ENCODE measurements at places on chromosomes 4 and X. TPM values are rescaled to one million over a fixed set of nuclear protein-coding genes. Genes with fewer than 3 reads are reported as not detected.

GRCh38 chr4:20881658-20882057 is 181.4 kb downstream of the PACRGL start:
- no peak for DNase-seq

DNA sequence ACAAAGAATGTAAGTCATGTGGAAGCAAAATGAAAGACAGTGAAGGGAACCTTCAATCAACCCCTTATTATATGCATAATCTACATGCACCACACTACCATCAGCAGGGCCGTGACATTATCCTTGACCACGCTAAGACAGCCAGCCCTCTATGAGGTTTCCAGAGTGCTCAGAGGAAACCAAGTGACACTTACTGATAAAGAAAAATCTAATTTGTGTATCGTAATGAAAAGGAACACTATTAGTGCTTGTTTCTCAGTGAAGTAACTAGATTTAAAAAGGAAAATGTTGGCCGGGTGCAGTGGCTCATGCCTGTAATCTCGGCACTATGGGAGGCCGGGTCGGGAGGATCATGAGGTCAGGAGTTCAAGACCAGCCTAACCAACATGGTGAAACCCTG is 56.4 kb downstream of the ABCG2 start:
- DNase-seq = no peak

GRCh38 chr4:56475917-56476316 is 8.5 kb downstream of the SRP72 start:
- DNase-seq = no peak

- no peak for DNase-seq
Observed at GRCh38 chrX:17812763-17813162, 48.3 kb downstream of the RAI2 start.

DNA sequence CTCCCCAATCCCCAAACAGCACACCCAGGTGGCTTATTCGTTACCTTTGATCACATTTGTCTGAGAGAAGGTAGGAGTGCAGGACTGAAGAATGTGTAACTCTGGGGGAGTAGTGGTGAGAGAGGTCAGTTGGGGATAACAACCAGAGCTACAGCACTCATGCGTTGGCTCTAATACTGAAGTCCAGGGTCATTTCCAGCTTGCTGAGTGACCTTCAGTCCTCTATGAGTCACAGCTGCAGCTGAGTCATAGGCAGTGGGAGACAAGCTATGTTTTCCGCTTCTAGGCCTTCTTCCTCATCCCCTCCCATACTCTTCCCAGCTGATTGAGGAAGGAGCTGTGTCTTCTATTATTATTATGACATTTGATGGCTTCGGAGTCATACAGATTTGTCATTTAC is 31.6 kb upstream of the CT47C1 start:
- DNase-seq = no peak

DNA sequence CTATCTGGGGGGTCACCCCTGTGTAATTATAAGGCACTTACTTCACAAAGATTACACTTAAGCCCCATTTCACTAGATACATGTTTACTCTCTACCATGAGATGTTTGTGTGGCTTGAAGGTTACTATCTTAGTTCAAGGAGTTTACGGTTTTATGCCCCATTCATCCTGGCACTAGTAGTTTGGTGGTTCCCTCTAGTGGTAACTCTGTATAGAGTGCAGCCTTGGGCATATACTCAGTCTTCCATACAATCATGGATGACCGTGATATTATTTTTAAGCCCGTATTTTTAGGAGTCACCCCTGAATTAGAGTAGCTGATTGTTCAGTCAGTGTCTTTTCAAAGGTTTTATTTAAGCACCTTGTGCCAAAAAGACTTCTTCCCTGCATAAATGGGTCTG is 109.9 kb upstream of the FAM47C start:
- no peak for DNase-seq

- no peak for DNase-seq
Observed at GRCh38 chrX:121569609-121570008, 522.2 kb downstream of the GLUD2 start.

GRCh38 chrX:30812326-30812725 is 76.7 kb downstream of the TAB3 start:
- DNase-seq = no peak

GRCh38 chr4:81628489-81628888 is 156.8 kb upstream of the RASGEF1B start:
- DNase-seq = no peak

DNA sequence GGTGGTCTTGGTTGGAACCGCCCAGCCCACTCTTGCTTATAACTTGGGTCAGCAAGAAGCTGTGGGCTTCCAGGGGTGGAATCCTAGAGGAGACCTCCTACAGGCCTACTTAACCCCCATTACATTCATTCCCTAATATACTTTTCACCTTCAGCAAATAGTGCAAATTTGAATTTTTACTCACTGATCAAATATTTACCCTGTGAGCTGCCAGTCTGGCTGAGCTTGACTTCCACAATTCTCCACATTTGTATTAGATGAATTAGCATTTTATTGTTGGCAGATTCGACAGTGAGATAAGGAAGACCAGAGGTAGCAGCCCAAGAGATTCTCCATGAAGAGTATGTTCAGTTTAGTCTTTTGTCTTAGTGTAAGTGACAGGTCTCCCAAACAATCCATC is 199.6 kb downstream of the BCOR start:
- DNase-seq = no peak

GRCh38 chr4:86600007-86600653 is 6.0 kb downstream of the PTPN13 start:
- no peak for DNase-seq

DNA sequence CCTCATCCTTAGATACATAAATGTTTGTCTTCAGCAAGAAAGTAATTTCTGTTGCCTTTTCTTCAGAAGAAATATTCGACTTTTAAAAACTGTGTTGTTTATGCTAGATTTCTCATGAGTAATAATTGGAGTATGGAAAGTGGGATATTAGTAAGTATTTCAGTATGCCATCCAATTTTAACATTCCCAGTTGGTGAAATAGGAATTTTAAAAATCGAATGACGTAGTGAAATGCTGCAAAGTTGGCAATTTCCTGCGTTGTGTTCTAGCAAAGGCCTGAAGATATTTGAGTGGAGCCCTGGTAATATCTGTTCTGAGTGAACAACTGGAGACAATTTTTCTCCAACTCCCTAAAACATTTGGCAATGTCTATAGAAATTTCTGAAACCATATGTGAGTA is 190.1 kb downstream of the ZNF330 start:
- DNase-seq = no peak

CHRDL1 gene
- not detected for polyA plus RNA-seq

MAGEA9B gene
- not detected for polyA plus RNA-seq

PLXNB3 gene
- polyA plus RNA-seq = not detected

FGG gene
- not detected for polyA plus RNA-seq

PARM1 gene
- polyA plus RNA-seq = not detected

CABS1 gene
- not detected for polyA plus RNA-seq

Data from naive thymus-derived CD8-positive, alpha-beta T cell (primary cell).